Stimulated activated CD4-positive, alpha-beta T cell treated with anti-CD3 and anti-CD28 coated beads, Interleukin-15, amount 100 ng/mL, for 1 hour (primary cell): ENCODE measurements at places on chromosomes 12 and 14.

GRCh38 chr12:98180603-98181002, 334.8 kb upstream of the TMPO start:
- no peak for DNase-seq

DNA sequence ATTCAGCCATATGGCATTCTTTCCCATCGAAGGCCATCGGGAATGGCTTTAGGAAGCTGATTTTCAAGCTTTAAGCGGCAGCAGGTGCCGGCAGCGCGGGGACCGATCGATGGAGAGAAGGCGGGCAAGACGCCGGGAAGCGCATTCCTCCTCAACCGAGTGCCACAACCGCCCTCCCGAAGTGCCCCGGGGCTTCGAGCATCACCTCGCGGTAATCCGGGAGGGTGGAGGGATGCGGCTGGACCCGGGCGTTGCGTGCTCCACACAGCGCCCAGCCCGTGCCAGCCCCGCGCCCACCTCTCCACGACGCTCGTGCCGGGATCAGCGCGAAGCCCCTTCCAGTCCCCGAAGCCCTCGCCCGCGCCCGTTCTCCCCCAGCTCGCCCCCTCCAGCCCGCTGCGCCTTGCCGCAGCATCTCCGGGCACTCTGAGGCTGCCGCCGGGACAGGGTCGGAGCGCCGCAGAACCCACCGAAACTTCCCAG, 3.2 kb downstream of the USP44 start:
- no peak for DNase-seq

DNA sequence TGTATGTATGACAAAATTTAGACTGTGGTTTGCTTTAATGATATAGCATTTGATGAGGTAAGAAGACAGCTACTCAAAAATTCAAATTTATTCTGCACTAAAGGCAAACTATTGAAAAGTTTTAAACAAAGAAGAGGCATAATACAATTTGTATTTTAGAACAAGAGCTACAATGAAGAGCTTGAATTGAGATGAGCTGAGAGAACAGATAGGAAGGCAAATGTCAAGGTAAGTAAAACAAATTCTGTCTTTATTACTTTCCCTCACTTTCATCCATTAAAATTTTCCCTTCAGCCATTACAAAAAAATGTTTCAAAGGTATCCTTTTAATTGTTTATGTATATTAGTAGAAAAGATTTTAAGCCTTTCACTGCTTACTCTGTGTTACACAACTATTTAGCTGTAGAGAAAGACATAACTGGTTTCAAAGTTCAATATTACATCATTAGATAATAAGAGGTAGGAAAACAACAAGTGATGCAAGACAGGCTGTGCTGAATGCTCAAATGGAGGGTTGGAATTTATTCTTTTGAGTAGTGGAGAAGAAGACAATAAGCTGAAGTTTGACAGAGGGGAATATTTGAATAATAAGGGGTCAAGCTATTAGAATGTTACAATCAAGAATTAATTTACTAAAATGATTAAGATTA, 1334.1 kb downstream of the FSCB start:
- no peak for DNase-seq

DNA sequence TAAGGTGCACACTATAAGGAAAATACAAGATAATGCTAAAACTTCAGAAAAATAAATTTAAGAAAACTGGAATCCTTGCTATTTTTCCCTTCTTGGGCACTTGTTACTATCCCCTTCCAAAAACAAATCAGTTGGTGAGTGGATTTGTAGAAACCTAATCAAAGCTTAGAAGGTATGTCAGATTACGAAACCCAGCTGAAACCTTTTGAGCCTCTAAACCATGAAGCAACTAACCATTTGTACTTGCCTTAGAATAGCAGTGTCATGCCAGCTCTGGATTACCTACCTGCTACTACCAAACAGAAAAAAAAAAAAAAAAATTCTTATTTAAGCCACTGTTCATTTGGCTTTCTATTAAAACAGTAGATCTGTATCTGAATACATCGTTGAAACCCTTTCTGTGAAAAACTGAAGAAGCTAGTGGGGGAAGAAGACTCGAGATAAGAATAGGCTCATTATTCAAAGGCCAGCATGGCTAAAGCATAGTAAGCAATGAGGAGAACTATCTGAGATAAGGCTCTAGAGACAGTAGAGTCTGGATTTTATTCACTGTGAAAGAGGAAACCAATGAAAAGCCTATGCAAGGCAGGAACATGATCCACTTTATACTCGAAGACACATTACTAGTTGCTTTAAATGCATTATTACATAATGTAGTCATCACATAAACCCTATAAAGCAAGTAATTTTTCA, 30.2 kb downstream of the OSBPL8 start:
- no peak for DNase-seq

- DNase-seq = no peak
These were observed 17.3 kb downstream of the GPR68 start for GRCh38 chr14:91227183-91227628.

- no peak for DNase-seq
These were observed 172.2 kb downstream of the SLC16A7 start for GRCh38 chr12:59768031-59768430.

DNA sequence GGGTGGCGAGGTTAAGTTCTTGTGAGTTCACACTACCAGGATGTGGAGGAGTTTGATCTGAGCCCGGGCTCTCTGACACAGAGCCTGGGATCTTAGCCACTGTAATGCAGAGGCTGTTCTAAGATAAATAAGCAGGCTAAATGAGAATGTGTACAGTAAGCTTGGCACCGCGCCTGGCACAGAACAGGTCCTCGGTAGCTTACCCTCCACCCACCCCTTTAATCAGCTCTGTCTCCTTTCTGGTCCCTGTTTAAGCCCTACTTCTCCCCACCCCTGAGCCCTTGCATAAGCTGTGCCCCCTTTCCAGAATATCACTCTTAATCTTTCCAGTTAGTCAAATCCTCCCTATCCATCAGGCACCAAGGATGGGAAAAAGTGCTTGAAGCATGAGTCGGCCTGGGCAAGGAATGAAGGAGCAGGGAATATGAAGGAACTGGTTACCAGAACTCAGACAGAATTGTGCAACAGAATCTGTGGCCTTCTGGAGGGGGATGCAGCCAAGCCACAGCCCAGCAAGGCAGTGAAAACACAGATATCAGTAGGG, 32.8 kb upstream of the CMKLR1 start:
- DNase-seq = no peak

- DNase-seq = no peak
These were observed 190.4 kb downstream of the NUAK1 start for GRCh38 chr12:105948331-105948730.

DNA sequence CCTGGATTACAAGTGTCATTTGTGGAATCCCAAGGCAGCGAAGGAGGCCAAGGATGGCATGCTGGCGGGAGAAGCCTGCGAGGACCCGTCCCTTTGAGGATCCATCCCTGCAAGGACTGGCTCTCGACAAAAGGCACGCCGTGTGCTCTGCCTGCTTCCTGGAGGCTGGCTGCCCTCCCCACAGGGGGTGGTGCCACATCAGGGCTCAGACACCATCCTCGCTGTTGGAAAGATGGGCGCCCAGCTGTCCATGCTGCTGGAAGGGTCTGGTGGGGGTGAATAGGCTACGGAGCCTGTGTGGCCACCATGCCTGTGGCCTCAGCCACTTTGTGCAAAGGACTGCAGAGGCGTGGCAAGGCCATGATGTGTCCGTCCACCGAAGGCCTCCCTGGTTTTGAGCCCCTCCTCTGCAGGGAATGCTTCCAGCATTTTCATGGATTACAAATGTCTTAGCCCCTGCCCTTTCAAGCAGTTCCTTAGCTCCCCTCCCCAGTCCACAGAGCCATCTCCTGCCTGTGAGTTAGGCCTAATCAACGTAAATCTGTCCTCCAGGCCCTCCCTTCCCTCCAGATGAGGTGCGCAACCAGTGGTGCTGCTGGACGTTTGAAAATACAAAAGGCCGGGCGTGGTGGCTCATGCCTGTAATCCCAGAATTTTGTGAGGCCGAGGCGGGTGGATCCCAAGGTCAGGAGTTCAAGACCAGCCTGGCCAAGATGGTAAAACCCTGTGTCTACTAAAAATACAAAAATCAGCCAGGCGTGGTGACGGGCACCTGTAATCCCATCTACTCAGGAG, 22.1 kb downstream of the ZBTB42 start:
- DNase-seq = no peak

DNA sequence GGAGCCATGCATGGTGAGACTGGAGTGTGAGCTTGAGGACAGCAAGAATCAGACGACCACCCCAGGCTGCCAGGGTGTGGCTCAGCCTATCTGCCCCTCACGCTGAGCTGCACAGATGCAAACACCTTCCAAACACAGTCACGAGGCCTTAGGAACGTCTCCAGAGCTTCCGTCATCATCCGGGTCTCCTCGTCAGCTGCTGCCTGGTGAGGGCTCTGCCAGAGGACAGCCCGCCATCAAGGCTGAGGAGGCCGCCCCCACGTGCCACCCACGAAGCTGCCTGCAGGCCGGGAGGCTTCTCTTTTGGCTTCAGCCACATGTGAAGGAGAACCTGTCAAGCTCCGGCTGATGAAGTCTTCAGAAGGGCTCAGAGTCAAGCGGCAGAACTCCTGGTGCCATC, 13.4 kb downstream of the DDX51 start:
- no peak for DNase-seq

DNA sequence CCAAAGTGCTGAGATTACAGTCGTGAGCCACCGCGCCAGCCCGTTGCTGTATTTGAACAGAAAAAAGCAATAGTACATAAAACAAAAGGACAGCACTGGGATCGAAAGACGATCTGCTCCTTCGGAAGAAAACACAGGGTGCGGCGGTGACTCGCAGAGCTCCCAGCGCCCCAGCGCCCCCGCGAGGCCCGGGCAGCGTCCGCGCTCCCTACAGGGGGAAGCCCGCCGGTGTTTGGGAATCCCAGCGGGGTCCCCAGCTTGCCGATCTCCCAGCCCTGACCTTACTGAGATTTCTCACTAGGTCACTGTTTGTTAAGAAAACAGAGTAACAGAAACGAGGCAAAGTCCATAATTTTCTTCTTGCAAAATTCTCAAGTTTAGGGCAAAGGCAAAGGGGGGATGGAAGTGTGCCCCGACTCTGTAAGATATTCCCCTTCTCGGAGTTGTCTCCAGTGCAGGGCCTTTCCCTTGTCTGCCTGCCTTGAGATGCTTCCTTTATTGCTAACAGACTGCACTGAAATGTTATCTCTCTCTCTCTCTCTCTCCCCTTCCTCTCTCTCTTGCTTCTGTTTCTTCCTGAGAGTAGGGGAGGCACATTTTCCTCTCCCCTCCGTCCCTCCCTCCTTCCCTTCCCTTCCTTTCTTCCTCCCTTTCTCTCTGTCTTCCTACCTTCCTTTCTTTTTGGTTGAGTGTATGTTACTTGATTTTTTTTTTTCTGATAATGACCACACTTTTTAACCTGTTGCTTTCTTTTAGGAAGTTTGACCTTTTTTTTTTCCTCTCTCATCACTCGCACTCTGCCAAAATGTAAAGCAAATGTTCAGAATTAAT, 91.9 kb downstream of the TMEM30B start:
- no peak for DNase-seq
